ENCODE measurements at places on chromosomes 5 and 9.
A peak's percentile ranks its signal among the peaks of the same experiment; 100 is the strongest.

GRCh38 chr9:120950421-120951388, 24.1 kb upstream of the TRAF1 start:
- DNase-seq: no peak

- no peak for DNase-seq
These were observed 100.4 kb downstream of the ZNF354C start for GRCh38 chr5:179160584-179160983.

GRCh38 chr5:33238826-33239695, 201.7 kb upstream of the TARS1 start:
- DNase-seq: no peak

- no peak for DNase-seq
These were observed 92.5 kb upstream of the DMRT1 start for GRCh38 chr9:748861-749497.

- DNase-seq: no peak
These were observed 2.0 kb downstream of the PCDHGC3 start for GRCh38 chr5:141477815-141478214.

DNA sequence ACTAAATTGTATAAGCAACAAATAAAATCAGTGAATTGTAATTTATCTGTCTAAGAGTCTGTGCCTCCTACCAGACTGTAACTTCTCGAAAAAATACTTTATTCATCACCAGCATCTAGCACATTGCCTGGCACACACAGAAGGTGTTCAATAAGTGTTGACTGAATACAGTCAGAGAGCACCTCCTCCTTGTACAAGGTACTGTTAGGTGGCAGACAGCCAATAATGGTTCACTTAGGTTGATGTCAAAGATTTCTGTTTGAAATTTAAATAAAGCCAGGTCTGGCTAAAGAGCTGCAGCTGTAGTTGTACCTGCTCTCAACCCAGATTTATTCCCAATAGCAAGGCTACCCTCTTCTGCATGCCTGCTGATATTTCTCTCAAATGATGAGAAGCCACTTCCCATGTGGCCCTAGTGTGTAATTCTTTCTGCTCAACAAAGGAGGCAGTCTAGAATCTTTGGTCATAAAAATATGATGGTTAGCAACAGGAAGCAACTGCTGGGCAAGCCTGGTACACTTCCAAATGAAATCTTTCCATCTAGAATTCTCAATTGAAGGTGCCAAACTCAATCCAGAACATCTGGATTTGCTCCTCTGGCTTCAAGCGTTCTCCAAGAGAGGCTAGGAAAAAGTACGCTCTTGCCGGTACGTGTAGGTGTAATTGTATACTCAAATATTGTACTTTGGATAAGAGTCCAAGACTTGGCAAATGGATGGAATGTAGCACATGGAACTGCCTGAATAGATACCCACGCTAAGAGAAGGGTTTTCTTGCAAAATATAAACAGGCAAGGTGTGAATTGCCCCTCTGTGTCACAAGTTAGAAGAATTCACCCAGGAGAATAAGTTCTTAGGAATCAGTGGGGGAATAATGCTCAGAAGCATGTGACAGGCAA, 95.6 kb downstream of the NR6A1 start:
- DNase-seq: no peak

- no peak for DNase-seq
These were observed 975 bp downstream of the TPRN start for GRCh38 chr9:137199411-137200121.

- DNase-seq: no peak
These were observed 6.5 kb downstream of the IL7R start for GRCh38 chr5:35863159-35863558.

DNA sequence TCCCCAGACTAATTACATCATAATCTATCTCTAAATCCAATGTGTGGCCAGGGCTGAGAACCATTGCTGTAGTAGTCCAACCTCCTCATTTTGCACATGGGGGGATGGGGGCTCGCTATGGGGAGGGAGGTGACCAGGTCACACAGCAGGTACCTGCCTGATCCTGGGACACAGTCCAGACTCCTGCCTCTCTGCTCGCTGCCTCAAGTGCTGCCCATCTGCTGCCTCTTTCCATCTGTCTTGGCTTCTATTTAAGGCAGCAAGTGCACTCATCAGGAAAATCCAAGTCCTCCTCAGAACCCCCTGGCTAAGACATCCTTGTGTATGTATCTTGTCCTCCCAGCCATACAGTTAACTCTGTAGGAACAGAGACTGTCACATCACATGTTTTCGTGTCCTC, 57.7 kb upstream of the FRRS1L start:
- no peak for DNase-seq

GRCh38 chr5:35672995-35673394, 55.3 kb downstream of the SPEF2 start:
- DNase-seq: peak; percentile 2

DNA sequence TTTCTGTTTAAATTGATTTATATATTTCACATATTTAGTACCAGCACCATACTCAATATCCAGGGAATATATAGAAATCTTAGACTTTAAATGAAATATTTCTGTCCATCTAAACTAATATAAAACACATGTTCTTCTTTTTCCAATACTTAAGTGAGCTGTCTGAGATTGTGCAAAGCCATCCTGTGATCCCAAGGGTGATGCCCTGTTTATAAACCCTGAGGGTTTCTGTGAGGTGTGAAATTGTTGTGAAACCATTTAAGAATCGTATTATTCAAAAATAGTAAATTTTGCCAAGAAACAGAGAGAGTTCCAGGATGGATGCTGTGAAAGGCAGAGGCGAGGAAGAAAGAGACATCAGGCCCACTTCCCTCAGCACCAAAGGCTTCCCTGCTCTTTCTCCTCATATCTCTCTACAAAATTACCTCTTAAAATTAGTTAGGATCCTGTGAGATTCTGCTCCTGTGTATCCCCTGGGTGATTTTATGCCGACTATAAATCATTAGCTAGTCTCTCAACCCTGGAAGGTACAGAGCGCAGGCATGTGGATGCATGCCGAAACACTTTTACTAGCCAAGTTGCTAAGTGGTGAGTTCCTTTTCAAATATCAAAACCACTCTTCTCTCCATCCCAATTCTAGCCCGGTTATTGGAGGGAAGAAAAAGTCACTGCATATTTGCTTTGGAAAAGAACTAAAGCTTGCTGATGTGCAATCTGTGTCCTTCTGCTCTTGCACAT, 183.0 kb downstream of the GLIS3 start:
- no peak for DNase-seq

DNA sequence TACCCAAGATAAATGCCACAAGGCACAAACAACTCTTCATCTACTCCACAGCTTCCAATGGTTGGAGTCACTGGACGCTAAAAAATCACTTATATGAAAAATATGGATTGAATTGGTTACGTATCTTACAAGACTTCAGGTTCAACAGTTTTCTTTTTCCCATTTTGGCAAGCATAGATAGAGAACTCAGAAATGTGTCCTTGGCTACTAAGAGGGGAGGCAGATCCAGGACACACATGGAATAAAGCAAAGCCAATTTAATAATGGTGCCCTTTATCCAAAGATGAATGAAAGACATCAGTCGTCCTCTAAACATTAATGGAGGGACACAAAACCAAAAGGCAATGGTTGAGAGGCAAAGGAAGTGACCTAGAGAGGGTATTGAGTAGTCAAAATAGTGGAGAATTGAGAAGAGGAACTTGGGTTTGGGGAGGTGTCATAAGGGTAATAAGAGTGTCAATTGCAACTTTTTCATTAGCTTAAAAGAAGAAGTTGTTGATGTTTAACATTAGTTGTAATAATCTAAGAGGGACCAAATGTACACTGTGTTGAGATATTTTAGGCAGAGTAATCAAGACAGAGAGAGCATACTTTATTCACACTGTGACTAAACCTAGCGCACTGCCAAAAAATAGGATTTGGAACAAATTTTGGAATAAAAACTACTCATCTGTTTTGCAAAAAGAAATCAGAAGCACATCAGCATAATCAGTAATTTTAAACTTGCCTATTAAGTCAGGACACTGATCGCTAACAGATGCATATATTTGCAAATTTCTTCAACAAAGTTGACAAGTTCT, 308.2 kb downstream of the ARL15 start:
- no peak for DNase-seq

GRCh38 chr5:123937230-123937629, 425.3 kb downstream of the CSNK1G3 start:
- no peak for DNase-seq

DNA sequence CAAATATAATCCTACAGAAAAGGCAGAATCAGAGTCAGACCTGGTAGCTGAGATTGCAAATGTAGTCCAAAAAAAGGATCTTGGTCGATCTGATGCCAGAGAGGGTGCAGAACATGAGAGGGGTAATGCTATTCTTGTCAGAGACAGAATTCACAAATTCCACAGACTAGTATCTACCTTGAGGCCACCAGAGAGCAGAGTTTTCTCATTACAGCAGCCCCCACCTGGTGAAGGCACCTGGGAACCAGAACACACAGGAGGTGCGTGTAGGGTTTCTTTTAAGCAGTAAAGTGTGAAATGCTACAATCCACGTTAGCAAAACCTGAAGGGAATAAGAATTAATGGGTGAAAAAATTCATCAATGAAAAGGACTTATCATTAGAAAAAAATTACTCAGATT, 145.8 kb downstream of the GIN1 start:
- no peak for DNase-seq
